ENCODE measurements at places on chromosomes 16 and 17.

DNA sequence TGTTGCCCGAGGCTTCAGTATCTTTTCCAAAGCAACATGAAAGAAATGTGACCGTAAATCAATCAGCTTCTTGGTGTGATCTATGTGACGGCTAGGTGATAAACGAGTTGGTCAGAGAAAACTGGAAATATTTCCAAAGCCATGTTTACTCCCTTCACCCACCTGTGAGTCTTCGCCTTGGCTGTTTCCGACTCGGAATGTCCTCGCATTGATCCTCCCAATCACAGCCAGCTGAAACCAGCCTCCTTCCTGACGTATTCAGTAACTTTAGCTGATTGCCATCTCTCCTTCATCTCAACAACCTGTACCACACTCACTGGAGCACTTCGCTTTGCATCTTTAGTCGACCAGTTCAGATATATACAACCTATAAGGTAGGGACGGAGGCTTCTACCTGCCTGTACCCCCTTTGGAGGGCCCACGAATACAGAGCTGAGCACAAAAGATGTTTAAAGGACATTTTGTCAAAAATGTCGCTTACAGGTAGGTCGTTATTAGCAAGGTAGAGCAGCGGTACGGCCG is 705 bp downstream of the KRABD2 start:
- no peak for DNase-seq

- no peak for DNase-seq
Measured at GRCh38 chr17:2271985-2272702, 31.4 kb downstream of the SMG6 start.

- DNase-seq, result no peak
Measured at GRCh38 chr16:74107795-74108610, 188.6 kb upstream of the PSMD7 start.

GRCh38 chr16:2032285-2033056 is 5.8 kb downstream of the NHERF2 start:
- no peak for DNase-seq

- no peak for DNase-seq
Measured at GRCh38 chr16:86723689-86724088, 145.3 kb downstream of the FOXL1 start.
